ENCODE measurements at places on chromosomes 1 and 21. TPM values are rescaled to one million over a fixed set of nuclear protein-coding genes. Genes with fewer than 3 reads are reported as not detected.

The LPAR3 gene
- 0.74 TPM for total RNA-seq

The IVL gene
- total RNA-seq = not detected

The GFI1 gene
- 48.3 TPM for total RNA-seq

- no peak overlapping the region for H3K27ac ChIP-seq
- H3K27me3 ChIP-seq = no peaks in the 10 kb centered on the region
- H3K36me3 ChIP-seq = no peaks in the 10 kb centered on the region
- H3K4me3 ChIP-seq = no peak overlapping the region
- DNase-seq = no peak
Measured at GRCh38 chr1:182279724-182280503, 111.7 kb downstream of the GLUL start.

GRCh38 chr1:219812086-219812485, 116.3 kb downstream of the SLC30A10 start:
- no peaks in the 10 kb centered on the region for H3K27me3 ChIP-seq
- H3K27ac ChIP-seq = no peak overlapping the region
- no peaks in the 10 kb centered on the region for H3K4me1 ChIP-seq
- no peak overlapping the region for H3K4me3 ChIP-seq

DNA sequence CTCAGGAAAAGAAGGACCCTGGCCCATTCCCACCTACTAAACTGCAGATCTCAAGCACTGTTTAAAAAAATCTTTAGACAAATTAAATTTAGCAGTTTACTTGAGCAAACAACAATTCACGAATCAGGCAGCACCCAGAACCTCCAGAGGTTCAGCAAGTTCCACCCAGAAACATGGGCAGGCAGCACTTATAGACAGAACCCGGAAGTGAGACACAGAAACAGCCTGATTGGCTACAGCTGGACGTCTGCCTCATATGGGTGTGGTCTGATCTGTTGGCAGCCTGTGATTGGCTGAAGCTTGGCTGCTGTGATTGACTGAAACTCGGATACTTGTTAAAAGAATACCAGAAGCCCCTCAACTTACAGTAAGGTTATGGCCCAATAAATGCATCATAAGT, 34.7 kb upstream of the COL6A2 start:
- H3K4me3 ChIP-seq = no peak overlapping the region
- H3K27me3 ChIP-seq = peaks cover 12% of the 10 kb centered on the region
- no peak for DNase-seq
- H3K27ac ChIP-seq = no peak overlapping the region
- H3K36me3 ChIP-seq = peaks cover 1% of the 10 kb centered on the region

Measured in activated CD8-positive, alpha-beta T cell treated with anti-CD3 and anti-CD28 coated beads, Interleukin-2, amount 10 ng/mL, durations not matched to agents 7 days and 5 days (primary cell).